ENCODE measurements at places on chromosomes 11 and 22. TPM values are rescaled to one million over a fixed set of nuclear protein-coding genes. Genes with fewer than 3 reads are reported as not detected.

GRCh38 chr22:38524429-38524828 is 18.3 kb upstream of the DDX17 start:
- H3K27ac ChIP-seq = no peak overlapping the region
- H3K4me3 ChIP-seq = no peak overlapping the region
- no peak for DNase-seq
- H3K4me1 ChIP-seq = peaks cover 2% of the 10 kb centered on the region
- no peaks in the 10 kb centered on the region for H3K36me3 ChIP-seq
- no peaks in the 10 kb centered on the region for H3K27me3 ChIP-seq

DNA sequence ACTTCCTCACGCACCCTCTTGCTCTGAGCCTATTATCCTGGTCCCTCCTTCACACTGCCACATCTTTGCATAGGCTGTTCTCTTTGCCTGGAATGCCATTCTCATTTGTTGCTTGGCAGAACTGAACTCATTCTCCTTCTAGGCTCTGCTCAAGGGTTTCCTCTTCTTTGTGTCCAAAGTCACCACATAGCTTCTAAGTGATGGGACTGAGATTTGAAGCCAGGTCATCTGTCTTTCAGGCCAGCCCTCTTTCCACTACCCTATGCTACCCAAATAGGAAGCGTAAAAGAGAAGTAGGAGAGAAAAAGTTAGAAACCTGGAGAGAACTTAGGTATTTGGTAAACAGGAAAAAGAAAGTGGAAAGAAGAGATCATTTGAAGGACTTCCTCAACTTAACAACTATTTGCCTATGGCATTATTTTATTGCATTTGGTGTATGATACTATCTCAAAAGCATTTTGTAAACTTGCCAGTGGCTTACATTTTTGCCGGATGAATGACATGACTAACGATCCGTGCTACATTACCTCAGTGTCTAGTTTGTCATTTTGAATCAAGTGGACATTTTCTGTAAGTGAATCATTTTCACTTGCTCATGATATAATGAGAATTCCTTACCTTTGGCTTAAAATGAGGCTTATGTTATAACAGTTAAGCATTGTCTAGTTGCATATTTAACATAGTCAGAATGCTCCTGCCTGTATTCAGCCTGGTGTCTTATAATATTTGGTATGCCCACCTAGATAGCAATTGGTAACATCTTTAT is 18.5 kb downstream of the NF2 start:
- H3K27me3 ChIP-seq = no peaks in the 10 kb centered on the region
- no peaks in the 10 kb centered on the region for H3K36me3 ChIP-seq
- H3K4me1 ChIP-seq = peaks cover 61% of the 10 kb centered on the region
- H3K4me3 ChIP-seq = no peak overlapping the region

DNA sequence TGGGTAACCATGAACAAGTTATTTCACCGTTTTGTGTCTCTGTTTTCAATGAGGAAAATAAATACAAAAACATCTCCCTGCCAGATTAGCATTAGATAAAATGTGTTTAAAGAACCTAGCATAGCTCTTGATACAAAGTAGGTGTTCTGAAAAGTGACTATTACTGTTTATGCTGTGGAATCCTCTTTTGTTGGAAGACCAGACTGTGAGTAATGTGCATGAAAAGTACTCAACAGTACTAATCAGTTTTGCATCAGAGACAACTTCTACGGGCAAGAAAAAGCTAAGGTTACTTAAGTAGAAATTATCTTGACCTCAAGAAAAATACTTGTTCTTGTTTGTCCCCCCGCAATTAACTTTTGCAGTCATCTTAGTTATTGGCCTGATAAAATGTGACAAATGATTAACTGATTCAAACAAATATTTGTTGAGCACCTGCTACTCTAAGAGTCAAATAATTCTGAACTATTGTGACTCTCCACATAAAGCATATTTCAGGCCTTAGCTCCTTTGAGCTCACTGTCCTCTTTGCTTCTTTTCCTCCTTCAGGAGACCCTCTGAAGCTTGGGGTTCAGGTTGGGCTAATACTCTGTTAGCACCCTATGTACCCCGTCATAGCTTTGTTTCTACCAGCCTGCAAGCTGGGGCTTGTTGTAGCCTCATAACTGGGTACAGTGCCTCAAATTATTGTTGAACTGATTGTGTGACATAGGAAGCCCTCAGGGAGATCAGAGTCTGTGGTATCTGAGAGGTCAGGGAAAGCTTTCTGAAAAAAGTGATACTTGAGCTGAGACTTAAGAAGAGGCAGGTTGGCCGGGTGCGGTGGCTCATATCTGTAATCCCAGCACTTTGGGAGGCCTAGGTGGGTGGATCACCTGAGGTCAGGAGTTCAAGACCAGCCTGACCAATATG is 24.5 kb downstream of the DIXDC1 start:
- H3K27ac ChIP-seq = no peak overlapping the region
- DNase-seq = no peak
- peaks cover under 1% of the 10 kb centered on the region for H3K36me3 ChIP-seq
- H3K4me3 ChIP-seq = no peak overlapping the region

Gene GAL
- total RNA-seq = not detected

Measured in activated CD4-positive, alpha-beta T cell treated with anti-CD3 and anti-CD28 coated beads, Interleukin-2, amount 10 ng/mL, durations not matched to agents 7 days and 5 days (primary cell).